SHP77 treated with DMSO at 0.1 percent for 48 hours (cell line): ENCODE measurements at places on chromosomes 5 and 9.

DNA sequence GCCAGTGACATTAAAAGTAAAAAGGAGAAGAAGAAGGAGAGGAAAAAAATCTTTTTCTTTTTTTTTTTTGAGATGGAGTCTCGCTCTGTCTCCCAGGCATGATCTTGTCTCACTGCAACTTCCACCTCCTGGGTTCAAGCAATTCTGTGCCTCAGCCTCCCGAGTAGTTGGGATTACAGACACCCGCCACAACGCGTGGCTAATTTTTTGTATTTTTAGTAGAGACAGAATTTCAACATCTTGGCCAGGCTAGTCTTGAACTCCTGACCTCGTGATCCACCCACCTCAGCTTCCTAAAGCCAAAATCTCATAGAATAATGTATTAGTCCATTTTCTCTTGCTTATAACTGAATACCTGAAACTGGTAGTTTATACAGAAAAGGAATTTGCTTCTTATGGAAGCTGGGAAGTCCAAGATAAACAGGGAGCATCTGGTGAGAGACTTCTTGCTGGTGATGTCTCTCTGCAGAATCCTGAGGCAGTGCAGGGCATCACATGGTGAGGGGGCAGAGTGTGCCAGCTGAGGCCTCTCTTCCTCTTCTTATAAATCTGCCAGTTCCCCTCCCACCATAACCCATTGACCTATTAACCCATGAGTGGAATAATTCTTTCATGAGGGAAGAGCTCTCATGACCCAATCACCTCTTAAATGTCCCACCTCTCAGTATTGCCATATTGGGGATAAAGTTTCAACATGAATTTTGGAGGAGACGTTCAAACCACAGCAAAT lies 466.3 kb downstream of the GADD45G start:
- DNase-seq, result no peak

- DNase-seq, result no peak
These were observed 310.9 kb downstream of the PSAT1 start for GRCh38 chr9:78607853-78608252.

- no peak for DNase-seq
These were observed 95.2 kb downstream of the FGF1 start for GRCh38 chr5:142590451-142591231.

DNA sequence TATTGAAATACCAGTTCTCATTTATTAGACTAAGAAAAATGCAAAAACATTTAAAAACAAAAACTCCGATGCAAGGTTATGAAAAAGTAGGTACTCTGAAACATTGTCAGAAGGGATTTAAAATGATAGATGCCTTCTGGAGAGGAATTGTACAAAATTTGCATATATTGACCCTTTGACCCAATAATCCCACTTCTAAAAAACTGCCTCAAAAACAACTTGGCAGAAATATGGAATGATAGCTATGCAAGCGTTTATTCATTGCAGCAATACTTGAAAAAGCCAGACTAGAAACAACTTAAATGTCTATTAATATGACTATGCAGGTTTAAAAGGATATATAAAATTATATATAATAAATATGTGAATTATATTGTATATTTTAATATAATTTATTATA lies 118.4 kb downstream of the PLK2 start:
- no peak for DNase-seq
